CD4-positive, alpha-beta memory T cell (primary cell): ENCODE measurements at places on chromosomes 2 and 18. TPM values are rescaled to one million over a fixed set of nuclear protein-coding genes. Genes with fewer than 3 reads are reported as not detected.

SPP2 gene
- not detected for total RNA-seq

DYNAP gene
- total RNA-seq: not detected

MYCN gene
- not detected for total RNA-seq

COL4A3 gene
- not detected for total RNA-seq

CPLX4 gene
- total RNA-seq: not detected

PAIP2B gene
- 9.9 TPM for total RNA-seq

DNA sequence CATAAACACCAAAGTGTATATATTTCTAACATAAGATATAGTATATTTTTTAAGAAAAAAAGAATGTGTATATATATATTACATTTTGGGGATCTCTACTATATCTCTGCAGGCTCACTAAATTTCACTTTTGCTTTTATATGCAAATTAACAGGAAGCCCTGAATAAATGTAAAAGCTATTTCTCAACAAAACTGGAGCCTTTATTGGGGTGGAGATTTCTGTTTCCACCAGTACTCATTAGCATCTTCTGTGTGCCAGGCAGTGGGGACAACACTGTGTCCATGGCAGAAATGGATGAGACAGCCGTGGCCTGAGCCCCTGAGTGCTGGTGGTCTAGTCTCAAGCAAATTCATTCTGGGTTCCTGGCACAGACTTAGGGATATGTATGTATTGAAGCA is 41.3 kb downstream of the C18orf63 start:
- DNase-seq: no peak
- H3K36me3 ChIP-seq: no peaks in the 10 kb centered on the region
- peaks cover 9% of the 10 kb centered on the region for H3K4me1 ChIP-seq
- no peak overlapping the region for H3K4me3 ChIP-seq

DNA sequence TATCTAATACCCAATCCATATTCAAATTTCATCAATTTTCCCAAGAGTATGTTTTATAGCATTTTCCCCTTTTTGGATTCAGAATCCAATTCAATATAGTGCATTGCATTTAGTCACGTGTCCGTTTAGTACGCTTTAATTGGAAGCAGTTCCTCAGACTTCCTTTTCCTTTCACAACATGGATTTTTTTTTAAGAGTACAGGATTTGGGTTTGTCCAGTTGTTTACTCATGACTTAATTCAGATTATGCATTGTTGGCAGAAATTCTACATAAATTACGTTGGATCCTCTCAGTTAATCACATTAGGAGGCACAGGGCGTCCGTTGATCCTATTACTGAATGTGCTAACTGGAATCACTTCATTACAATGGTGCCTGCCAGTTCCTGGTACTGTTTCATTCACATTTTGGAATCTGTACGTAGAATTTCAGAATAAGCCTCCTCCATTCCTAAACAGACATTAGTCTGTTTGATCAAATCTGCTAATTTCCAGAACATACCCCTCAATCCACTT is 70.0 kb upstream of the ATIC start:
- H3K4me1 ChIP-seq: no peaks in the 10 kb centered on the region
- no peaks in the 10 kb centered on the region for H3K27me3 ChIP-seq
- H3K4me3 ChIP-seq: no peak overlapping the region
- DNase-seq: no peak
- no peak overlapping the region for H3K27ac ChIP-seq

- H3K36me3 ChIP-seq: no peaks in the 10 kb centered on the region
- no peak overlapping the region for H3K27ac ChIP-seq
- no peak for DNase-seq
- no peaks in the 10 kb centered on the region for H3K27me3 ChIP-seq
- no peak overlapping the region for H3K4me3 ChIP-seq
- H3K4me1 ChIP-seq: no peaks in the 10 kb centered on the region
Measured at GRCh38 chr2:74632209-74632938, 15.8 kb downstream of the M1AP start.

GRCh38 chr2:24084386-24085199 is at the start of gene TP53I3:
TSS of gene TP53I3 (minus strand) at chr2:24084834. CDS start at chr2:24084326, 508 bp downstream.
- H3K27ac ChIP-seq: peak within 1 kb of the TSS; percentile 27
- H3K4me1 ChIP-seq: peaks cover 14% of the 10 kb centered on the region
- H3K4me3 ChIP-seq: peak within 1 kb of the TSS; percentile 52
- H3K27me3 ChIP-seq: no peaks in the 10 kb centered on the region
- H3K36me3 ChIP-seq: no peaks in the 10 kb centered on the region

GRCh38 chr2:59019566-59020159 is 778.5 kb upstream of the FANCL start:
- no peak for DNase-seq
- H3K27me3 ChIP-seq: no peaks in the 10 kb centered on the region
- H3K4me3 ChIP-seq: no peak overlapping the region
- no peaks in the 10 kb centered on the region for H3K4me1 ChIP-seq
- no peaks in the 10 kb centered on the region for H3K36me3 ChIP-seq
- H3K27ac ChIP-seq: no peak overlapping the region

- no peak overlapping the region for H3K4me3 ChIP-seq
- no peaks in the 10 kb centered on the region for H3K4me1 ChIP-seq
- no peak overlapping the region for H3K27ac ChIP-seq
- no peaks in the 10 kb centered on the region for H3K36me3 ChIP-seq
Measured at GRCh38 chr2:66547118-66547517, 112.2 kb downstream of the MEIS1 start.

DNA sequence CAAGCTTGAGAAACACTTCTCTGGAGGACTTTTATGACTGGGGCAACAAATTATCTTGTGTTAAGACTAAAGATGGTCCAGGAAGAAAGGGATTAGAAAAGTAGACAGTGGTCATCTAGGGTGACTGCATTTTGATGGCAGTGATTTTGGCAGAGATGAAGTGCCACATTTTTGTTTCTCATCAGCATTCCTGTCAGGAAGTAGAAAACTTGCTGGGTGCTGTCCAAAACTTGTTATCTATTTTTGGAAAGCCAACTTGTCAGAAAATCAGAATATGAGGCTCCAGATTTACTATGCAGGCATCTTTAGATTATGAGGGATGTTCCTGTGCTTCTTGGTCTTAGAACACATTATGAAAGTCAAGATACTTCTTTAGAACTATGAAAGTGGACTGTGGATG is 29.0 kb upstream of the CALCRL start:
- H3K4me1 ChIP-seq: no peaks in the 10 kb centered on the region
- H3K27me3 ChIP-seq: no peaks in the 10 kb centered on the region
- H3K4me3 ChIP-seq: no peak overlapping the region

- H3K27me3 ChIP-seq: no peaks in the 10 kb centered on the region
- peak overlapping the region; percentile 41 for H3K4me3 ChIP-seq
- H3K4me1 ChIP-seq: peaks cover 59% of the 10 kb centered on the region
- no peak for DNase-seq
- H3K27ac ChIP-seq: peak overlapping the region; percentile 47
Measured at GRCh38 chr18:13463526-13464210, 245.1 kb downstream of the LDLRAD4 start.

DNA sequence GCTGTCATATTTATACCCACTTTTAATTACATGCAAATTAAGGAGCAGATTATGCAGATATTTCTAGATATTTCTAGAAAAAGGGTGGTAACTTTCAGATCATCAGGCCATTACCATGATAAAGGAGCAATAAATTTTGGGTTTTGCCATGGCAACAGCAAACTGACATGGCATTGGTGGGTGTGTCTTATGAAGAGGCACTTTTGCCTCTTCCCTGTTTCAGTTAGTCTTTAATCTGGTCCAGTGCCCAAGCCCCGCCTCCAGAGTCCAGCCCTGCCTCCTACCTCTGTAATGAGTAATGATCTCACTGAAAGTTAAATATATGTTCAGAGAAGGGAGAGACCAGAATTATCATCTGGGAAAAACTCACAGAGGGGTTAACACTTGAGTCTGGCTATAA is 124.8 kb downstream of the SCG2 start:
- no peak overlapping the region for H3K27ac ChIP-seq
- no peak overlapping the region for H3K4me3 ChIP-seq
- DNase-seq: no peak
- H3K27me3 ChIP-seq: no peaks in the 10 kb centered on the region

DNA sequence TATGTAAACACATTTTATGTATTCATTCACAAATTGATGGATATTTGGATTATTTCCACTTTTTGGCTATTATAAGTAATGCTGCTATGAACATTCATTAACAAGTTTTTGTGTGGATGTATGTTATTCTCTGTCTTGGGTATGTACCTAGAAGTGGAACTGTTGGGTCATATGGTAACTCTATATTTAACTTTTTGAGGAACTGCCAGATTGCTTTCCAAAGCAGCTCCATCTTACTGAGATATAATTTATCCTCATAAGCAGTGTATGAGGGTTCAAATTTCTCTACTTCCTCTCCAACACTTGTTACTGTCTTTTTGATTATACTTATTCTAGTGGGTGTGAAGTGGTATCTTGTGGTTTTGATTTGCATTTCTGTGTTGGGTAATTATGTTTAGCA is 7.1 kb upstream of the EML6 start:
- no peak for DNase-seq
- no peaks in the 10 kb centered on the region for H3K4me1 ChIP-seq
- H3K4me3 ChIP-seq: no peak overlapping the region

DNA sequence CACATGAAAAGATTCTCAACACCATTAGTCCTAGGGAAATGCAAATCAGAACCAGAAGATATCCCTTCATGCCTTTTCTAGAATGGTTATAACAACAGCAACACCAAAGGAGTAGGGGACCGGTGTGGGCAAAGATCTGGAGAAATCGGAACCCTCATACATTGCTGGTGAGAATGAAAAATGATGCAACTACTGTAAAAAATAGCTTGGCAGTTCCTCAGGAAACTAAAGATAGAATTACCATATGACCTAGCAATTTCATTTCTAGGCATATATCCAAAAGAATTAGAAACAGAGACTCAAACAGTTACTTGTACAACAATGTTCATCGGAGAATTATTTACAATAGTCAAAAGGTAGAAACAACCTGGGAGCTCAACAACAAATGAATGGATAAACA is 29.2 kb upstream of the CDH7 start:
- no peak overlapping the region for H3K4me3 ChIP-seq
- H3K4me1 ChIP-seq: no peaks in the 10 kb centered on the region
- H3K27me3 ChIP-seq: no peaks in the 10 kb centered on the region

DNA sequence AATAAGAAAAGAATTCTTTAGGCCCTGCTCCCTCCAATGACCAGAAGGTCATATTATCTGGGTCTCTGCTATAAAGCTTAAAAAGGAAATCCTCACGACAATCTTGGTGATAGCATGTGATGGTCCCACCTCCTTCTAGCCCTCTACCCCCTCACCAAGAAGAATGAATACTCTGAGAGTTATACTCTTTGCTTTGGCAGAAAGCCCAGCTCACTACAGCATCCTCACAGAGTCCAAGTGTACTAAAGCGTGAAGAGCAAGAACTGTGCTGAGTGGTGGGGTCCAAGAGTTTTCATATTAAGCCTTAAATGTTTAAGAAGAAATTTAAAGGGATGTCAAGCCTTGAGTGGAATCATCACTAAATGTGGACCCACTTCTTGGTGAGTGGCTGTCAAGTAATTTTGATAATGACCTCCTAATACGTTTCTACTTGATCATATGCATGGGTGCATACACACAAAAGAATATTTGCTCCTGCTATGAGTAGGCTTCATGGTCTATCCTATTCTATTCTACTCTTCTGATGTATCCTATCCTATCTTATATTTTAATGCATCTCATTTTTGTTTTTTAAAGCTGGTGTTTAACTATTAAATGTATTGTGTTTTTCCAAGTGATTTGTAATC is 16.5 kb upstream of the SERPINB7 start:
- no peak for DNase-seq
- no peaks in the 10 kb centered on the region for H3K27me3 ChIP-seq
- H3K36me3 ChIP-seq: no peaks in the 10 kb centered on the region
- no peak overlapping the region for H3K4me3 ChIP-seq
- no peak overlapping the region for H3K27ac ChIP-seq

- H3K27me3 ChIP-seq: no peaks in the 10 kb centered on the region
- no peak for DNase-seq
- no peak overlapping the region for H3K27ac ChIP-seq
- H3K36me3 ChIP-seq: no peaks in the 10 kb centered on the region
- no peak overlapping the region for H3K4me3 ChIP-seq
Measured at GRCh38 chr2:229438430-229439159, 167.5 kb upstream of the PID1 start.

DNA sequence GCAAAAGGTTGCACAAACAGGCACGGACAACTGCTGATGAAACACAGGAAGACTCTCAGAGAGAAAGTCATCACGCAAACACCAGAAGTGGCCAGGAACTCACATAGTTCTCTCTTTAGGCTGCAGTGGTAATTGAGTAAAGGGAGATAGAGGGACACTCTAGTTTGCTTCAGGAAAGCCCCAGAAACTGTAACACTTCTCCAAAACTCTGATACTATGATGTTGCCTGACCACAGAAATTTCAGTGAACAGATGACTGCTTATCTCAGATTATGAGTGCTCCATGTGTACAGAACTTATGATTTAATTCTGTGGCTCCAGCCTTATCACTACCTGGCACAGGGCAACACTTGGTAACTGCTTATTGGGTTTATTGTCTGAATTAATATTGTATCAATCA is 311.5 kb upstream of the GYPC start:
- H3K27me3 ChIP-seq: no peaks in the 10 kb centered on the region
- H3K4me3 ChIP-seq: no peak overlapping the region
- DNase-seq: no peak
- no peaks in the 10 kb centered on the region for H3K36me3 ChIP-seq

GRCh38 chr2:23414106-23414505 is 29.1 kb downstream of the KLHL29 start:
- H3K4me1 ChIP-seq: no peaks in the 10 kb centered on the region
- H3K36me3 ChIP-seq: no peaks in the 10 kb centered on the region
- H3K27ac ChIP-seq: no peak overlapping the region
- no peak for DNase-seq

GRCh38 chr2:96152304-96153161 is 7.3 kb upstream of the DUSP2 start:
- no peak overlapping the region for H3K27ac ChIP-seq
- no peaks in the 10 kb centered on the region for H3K27me3 ChIP-seq
- peaks cover 42% of the 10 kb centered on the region for H3K4me1 ChIP-seq

- no peak overlapping the region for H3K4me3 ChIP-seq
- no peak overlapping the region for H3K27ac ChIP-seq
- H3K36me3 ChIP-seq: no peaks in the 10 kb centered on the region
- H3K4me1 ChIP-seq: no peaks in the 10 kb centered on the region
Measured at GRCh38 chr2:18194161-18194560, 315.7 kb downstream of the KCNS3 start.

DNA sequence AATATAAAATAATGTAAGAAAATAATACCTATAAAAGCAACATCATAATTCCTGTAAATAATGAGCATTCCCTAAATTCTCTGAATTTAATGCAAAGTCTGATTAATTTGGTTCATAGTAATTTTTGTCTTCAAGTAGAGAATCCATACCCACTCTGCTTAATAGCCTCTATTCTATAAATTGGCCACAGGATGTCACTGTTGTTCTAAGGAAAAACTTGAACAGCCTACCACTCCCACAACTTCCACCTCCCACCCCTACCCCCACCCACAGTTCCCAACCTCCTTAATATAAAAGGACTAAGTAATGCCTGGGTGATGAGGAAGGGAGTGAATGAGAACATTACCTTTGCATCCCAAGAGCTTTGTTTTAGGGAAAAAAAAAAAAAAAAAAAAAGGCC is 27.2 kb upstream of the BBS5 start:
- no peak overlapping the region for H3K4me3 ChIP-seq
- H3K27ac ChIP-seq: no peak overlapping the region
- DNase-seq: no peak
- H3K27me3 ChIP-seq: no peaks in the 10 kb centered on the region
